ENCODE measurements at places on chromosomes 3 and 15.
A peak's percentile ranks its signal among the peaks of the same experiment; 100 is the strongest.

GRCh38 chr3:150014782-150015181 lies 44.1 kb upstream of the PFN2 start:
- DNase-seq, result no peak

DNA sequence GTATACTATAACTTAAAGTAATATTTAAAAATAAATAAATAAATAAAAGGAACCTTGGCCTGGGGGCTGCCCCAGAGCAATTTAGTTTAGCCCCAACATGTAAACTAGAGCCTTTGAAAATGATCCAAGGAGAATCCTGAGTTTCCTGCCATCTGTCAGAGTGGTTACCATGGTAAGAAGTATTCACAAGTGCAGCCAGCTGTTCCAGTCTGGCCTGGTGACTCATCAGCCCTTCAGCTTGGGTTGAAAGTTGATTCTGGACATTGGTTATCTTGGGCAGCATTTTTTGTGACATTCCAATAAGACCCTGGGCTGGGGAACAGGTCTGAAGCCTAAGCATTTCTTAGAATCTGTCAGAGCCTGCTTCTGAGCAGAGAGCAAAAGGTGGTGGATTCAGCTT lies 72.7 kb upstream of the LRTM1 start:
- DNase-seq, result no peak

- DNase-seq, result no peak
Measured at GRCh38 chr3:160554980-160555379, 10.4 kb downstream of the KPNA4 start.

- DNase-seq, result no peak
Measured at GRCh38 chr3:178308771-178309170, 227.5 kb upstream of the KCNMB2 start.

DNA sequence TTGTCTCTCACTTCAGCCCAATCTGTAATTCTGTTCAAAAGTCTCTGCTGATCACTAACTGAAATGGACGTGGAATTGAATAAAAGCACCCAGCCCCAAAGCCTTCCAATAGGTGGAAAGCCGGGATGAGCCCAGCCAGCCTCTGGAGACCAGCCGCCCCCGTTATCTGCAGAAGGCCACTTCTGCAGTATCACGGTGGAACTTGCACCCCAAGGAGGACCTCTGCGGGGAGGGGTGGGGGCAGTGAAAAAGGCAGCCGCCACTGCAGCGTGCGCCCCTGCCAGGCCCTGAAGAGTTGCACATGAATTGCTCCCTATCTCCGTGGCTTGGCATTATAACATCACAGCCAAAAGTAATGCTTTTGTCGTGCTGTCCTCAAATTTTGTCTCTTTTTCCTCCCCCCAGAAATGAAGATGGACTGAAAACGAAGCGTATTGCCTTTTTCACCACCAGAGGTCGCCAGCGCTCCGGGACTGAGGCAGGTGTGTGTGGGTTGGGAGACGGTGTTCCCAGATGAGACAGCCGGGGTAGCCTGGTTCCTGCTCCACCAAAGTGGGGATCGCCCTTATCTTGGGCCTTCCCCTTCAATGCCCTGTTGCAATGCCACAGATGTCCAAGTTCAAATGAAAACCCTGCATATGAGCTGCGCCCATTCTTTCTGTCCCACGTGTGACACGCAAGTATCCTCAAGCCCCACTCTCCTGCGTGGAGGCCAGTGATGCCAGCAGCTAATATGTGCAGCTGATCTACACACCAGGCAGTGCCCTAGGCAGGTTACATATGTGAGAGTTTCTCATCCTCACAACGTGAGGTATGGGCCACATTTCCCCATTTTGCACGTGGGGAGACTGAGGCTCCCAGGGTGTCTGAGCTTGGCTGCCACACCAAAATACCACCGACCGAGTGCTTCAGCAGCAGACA lies 96.0 kb downstream of the LRRK1 start:
- DNase-seq, result peak; percentile 90

DNA sequence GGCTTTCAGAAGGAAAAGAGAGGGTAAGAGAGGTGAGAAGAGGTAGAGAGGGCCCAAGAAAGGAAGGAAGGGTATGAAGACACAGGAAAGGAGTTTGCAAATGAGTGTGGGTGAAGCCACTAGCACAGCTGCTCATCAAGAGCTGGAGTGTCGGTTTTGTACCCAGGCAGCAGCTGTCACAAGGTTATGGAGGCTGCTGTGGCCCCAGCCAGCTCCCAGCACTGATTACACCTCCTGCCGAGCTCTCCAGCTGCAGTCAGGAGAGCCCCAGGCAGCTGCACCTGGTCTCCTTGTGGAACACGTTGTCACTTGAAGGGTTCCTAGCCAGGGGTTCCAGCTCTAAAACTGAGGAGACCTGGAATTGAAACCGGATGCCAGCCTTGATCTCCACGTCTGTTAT lies 60.4 kb upstream of the CHD2 start:
- DNase-seq, result no peak

- DNase-seq, result no peak
Measured at GRCh38 chr3:176714034-176714433, 483.2 kb downstream of the TBL1XR1 start.

DNA sequence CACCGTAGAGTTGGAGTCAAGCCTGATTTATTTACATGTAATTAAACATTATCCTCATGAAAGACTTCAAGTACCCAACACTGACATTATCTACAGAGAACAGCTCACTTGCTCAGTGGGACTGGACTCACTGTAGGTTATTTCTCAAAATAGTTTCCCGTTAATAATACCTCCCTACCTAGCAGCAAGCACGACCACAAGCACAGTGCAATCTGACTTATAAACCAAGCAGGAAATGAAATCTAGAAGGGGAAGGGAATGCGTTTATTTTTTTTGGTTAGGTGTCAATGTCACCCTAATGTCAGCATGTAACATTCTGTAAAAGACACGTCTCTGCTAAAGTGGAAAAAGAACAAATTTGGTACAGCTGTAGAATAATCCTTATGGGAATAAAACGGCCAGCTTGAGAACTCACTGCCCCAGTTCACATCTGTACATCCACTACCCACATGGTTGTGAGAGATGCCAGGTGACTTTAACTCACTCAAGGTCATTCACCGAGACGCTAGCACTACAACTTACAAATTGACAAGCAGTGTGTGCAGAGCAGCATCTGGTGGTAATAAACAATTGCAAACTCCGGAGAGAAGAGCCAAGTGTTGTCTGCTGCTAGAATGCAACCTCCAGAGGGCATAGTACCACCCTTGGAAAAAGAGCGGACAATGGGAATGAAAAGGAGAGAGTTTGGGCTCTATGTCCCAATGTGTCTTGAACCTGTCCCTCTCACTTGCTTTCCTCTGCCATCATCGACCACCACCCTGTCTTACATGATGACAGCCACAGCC lies 242.5 kb downstream of the CADPS start:
- DNase-seq, result no peak

GRCh38 chr3:188389711-188390342 lies 235.9 kb downstream of the LPP start:
- no peak for DNase-seq

DNA sequence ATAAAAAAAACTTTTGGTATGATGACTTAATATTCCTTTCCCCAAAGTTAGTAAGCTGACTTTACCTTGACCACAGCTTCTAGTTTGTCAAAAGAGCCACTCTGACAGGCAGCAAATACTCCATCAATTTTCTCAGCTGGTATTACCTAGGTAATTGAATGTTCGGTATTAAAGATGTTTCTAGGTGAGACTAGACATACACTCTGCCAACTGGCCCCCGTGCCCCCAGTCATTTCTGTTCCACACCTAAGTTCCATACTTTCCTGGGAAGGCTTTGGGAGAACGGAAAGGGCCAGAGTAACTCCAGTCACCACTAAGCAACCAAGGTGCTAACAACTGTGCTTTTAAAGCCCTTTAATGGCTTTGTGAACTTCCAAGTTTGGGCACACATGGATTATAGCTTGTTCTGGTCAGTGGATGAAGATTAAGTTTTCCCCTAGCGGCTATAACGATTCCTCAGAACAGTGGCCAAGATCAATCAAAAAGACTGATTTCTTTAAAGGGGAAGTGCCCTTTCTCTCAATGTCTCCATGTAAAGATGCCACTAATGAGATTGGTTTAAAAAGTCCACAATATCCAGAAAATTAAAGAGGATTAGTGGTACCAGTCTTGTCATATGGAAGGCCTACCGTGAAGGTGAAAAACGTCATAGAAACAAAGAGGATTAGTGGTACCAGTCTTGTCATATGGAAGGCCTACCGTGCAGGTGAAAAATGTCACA lies 7.0 kb downstream of the EIF4A2 start:
- DNase-seq, result peak; percentile 82

DNA sequence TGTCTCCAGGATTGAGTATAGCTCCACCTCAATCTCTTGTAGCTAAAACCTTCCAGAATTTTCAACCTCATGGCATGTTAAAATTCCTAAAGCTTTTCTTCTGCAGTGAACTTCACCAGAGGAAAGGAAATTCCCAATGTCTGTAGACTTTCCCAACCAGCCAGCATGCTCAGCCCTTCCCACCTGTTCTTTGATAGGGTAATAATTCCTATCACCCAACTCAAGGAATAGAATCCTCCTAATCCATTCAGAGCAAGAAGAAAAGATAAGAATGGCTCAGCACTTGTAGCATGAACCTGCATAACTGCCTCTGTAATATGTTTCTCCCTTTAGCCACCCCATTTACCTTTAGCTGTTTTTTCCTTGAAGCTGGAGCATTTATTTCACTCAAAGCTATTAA lies 301.8 kb upstream of the GADL1 start:
- no peak for DNase-seq

GRCh38 chr3:40763807-40764206 lies 239.0 kb downstream of the ZNF621 start:
- no peak for DNase-seq

DNA sequence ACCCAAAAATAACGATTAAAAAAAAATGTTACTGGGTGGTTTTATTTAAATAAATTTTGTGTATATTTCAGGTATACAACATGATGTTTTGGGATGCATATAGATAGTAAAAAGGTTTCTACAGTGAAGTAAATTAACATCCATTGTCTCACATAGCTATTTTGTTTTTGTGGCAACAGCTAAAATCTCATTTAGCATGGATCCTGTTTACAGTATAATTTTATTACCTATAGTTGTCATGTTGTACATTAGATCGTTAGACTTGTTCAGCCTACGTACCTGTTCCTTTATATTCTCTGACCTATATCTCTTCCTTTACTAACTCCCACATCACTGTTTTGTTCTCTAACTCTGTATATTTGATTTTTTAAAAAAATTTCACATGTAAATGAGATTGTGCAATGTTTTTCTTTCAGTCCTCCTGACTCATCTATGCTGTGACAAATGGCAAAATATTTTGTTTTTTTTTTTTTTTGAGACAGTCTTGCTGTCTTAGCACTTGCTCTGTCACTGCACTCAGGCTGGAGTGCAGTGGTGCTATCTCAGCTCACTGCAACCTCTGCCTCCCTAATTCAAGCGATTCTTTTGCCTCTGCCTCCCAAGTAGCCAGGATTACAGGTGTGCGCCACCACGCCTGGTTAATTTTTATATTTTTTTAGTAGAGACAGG lies 45.6 kb downstream of the OIP5 start:
- DNase-seq, result no peak

DNA sequence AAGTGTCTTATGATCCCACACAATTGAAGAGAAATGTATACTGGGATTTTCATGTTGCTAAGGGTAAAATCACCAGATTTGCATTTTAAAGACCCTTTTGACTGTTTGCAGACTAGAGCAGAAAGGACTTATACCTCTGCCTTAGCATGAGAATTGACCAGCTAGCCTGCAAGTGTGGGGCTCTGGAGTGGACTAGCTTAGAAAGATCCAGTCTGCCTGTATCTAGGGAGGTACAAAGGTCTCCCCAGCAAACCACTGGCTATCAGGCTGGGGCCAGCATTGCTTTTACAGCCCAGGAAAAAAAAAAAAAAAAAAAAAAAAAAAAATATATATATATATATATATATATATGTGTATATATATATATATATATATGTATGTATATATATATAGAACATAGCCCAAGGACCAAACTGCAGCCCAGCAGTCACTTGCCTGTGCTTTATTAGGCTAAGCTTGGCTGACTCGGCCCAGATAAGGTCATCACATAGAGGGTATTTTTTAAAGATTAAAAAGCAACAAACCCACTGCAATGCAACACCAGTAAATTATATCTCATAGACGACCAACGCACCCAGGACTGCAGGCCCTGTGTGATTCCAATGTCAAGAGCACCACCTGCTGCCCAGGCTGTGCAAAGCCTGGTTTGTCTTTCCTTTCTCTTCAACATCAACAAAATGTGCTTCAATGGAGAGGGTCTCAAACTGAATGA lies 63.7 kb downstream of the DCLK3 start:
- peak; percentile 60 for DNase-seq
